CD4-positive, alpha-beta T cell treated with Interleukin-15 for 4 hours (primary cell): ENCODE measurements at places on chromosomes 11 and 22.
A peak's percentile ranks its signal among the peaks of the same experiment; 100 is the strongest.

DNA sequence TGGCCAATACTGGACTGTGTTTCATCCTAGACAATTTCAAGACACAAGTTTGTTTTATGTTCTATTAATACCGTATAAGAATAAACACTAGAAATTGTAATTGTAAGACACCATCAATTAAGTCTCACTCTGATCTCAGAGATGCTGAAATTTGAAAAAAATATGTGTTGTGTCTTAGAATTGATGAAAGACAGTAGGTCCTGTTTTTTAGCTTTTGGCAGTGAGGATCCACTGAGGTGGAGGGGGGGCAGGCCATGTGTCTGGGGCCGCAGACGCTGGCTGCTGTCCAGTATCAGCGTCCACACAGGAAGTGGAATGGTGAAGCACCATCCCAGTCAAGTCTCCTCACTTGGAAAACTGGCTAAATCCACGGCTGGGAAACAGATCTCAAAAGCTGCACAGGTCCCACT is 22.5 kb upstream of the ALG8 start:
- no peak for DNase-seq

- DNase-seq: no peak
These were observed 368.7 kb downstream of the METTL15 start for GRCh38 chr11:28476864-28477263.

GRCh38 chr11:103668859-103669258 is 367.6 kb upstream of the DDI1 start:
- DNase-seq: no peak

DNA sequence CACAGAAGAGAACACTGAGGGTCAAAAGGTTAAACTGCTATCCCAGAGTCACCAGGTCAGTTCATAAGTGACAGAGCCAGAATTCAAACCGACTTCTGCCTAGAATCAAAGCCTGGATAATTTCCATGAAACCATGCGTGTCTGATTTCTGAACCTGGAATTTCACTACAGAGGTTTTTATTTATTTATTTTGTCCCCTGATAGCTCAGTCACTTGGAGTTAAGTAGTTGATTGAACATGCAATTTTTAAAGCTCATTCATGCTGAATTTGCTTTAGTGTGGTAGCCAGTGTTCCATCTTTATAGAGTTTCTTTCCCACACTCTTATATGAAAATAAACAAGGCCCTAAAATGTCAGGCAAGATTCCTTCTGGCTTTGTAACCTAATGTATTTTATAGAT is 93.2 kb downstream of the NAV2 start:
- DNase-seq: no peak

DNA sequence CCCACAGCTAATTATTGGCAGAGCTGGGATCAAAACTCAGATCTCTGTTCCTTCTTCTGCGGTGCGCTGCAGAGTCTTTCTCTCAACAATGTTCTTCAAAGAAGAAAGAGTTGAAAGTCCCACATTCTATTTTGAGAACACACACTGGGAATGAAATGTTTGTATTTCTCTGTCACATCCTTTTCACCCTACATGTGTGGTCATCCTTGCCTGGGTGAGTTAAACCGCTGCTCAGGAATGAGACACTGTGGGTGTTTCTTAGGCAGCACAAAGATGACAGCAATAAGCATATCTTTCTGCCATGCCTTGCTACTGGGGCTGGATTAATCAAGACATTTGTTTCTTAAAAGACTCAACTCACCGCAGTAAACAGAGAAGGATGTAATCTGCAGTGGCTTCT is 222.6 kb downstream of the LARGE1 start:
- no peak for DNase-seq

DNA sequence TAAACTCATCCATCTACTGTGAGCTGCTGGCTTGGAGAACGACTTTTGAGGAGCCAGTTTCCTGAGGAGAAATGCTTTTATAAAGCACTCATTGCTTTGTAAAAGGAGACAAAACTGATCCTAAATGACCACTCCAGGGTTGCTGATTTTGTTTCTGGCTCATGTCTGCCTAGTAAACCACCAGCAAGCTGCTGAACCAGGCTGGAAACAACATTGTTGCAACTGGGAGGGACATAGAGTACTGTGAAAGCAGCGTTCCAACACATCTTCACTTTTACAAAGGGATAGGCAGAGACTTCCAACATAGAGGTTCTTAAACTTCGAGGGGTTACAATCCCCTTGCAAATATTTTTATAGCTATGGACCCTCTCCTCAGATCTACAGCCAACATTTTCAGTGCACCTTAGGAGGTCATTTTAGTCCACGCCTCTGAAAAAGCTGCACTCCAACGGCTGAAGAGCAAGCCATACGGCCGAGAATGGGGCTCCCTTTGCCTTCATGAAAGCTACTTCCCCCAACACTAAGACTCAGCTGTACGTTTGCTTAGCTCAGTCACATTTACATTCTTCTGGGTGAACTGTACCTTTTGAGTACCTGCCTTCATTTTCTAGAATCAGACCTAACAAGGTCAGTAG is 54.7 kb downstream of the PANX1 start:
- DNase-seq: no peak

GRCh38 chr22:28627791-28628190 is 51.8 kb downstream of the TTC28 start:
- DNase-seq: no peak

DNA sequence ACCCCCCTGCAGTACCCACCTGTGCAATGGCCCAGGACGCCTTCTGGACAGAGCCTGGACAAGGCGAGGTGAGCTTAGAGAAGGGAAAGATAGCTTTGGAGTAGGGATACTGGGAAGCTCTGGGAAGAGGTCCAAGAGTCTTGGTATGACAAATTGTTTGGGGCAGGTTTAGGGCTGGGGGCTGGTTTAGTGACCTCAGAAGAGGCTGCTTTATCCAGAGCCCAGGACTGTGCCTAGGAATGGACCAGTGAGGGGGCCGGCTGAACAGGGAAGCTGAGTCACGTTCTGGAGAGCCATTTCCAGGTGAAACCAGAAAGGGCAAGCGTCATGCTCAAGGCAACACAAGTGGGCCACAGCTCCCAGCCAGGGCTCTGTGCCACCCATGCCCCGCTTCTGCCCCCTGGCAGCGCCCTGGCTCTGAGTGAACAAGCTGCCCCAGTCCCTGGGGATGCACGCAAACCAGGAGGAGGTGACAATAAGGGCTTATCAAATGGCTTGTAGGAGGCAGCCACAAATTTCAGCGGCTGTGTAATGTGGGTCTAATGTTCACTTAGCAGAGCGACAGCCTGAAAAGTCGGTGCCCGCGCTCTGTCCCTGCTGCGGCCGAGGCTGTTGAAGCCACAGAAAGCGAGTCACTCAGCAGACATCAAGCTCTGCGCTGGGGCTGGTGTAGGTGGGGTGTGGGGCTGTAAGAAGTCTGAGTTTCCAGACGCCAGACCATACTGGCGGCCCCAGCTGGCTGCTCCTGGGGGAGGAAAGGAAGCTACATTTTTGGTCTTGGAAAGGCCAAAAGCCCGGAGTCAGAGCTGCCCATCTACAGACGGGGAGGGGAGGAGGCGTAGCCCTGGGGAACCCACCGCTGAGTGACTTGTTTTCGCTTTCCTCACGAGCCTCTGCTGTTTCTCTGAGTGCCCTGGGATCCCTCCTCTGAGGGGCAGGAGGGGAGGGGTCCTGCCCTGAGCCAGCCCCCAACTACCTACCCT is 18.3 kb upstream of the SYT7 start:
- DNase-seq: no peak

GRCh38 chr22:44063462-44064371 is 39.6 kb downstream of the PARVB start:
- no peak for DNase-seq

GRCh38 chr11:61728066-61728939 is 24.1 kb upstream of the MYRF start:
- DNase-seq: no peak

GRCh38 chr11:86469491-86470388 is 95.1 kb downstream of the CCDC81 start:
- DNase-seq: no peak

GRCh38 chr11:63763496-63764339 is 4.9 kb downstream of the ZFTA start:
- DNase-seq: no peak

DNA sequence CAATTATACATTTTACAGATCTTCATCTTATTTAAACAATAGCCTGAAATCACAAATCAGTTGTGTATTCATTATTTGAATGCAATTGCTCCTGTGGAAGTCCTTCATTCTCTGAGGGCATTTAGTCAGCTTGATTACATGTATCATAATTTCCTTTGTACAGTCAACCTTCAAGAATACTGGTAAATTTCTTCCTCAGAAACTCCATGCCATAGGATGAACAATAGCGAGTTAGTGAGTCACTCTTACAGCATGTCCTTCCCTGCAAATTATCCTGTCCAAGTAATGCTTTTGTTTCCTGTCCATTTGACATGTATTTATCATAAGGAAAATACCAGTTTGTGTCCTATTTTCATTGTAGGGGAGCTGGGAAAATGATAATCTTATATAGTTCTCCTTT is 3.8 kb downstream of the OR10S1 start:
- DNase-seq: no peak

DNA sequence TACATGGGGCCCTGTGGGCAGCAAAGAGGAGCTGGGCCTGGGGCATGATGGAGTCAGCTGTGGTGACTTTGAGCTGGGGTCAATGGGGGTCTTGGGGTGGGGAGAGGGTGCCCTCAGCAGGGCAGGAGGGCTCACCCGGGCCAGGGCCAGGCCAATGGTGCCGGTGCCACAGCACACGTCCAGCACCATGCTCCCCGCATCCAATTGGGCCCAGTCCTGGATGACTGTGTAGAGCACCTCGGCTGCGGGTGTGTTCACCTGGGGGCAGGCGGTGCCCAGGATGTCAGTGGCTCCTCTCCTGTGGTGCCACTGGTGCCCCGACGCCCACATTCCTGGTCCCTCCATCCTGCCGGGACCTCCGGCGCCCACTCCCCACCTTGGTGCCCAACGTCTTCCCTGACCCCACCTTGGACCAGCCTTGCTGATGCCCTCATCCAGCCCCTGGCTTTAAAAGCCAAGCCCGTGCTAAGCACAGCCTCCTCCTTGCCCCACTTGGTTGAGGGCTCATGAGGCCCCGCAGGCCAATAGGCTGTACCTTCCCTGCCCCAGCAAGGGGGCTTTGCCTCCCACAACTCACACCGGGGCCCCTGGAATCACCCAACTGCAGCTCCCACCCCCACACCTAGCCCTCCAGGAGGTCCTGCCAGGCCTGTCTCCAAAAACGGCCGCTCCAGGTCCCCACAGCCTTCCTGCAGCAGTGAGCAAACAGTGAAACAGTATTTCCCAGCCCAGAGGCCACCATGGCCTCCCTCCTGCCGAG is 2.2 kb upstream of the RANBP1 start:
- no peak for DNase-seq

DNA sequence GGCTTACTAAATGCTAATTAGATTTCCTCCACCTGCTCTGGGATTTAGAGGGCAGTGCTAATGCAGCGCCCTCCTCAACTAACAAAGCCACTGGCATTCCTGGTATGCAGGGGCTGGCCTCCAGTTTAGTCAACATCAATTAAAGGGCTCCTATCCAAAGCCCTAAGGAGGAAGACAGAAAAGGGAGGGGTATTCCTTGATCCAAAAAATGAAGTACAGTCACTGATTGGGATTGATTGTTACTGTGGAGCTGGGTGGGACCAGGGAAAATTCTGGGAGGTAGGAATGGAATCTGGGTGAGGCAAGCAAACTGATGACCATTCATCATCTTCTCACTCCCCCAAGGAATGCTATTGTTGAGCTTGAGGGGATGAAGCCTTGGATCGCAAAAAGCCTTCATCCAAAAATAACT is 52.2 kb downstream of the GAB2 start:
- DNase-seq: no peak

DNA sequence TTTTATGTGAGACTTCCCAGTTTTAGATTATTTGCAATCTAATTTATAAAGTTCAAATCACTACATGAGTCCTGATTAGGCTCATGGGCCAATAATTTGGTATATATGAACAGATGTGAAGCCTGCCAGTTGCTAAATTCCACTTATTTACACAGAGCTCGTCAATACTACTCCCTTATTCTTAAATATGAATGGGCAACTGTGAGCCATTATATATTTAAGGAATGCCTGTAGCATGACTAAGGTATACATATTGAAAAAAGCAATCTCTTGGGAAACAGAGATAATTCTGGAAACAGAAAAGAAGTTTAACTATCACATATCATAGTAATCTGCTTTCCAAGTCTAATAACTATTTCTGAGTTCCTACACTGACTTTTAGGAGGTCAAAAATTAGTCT is 27.0 kb downstream of the RBMXL2 start:
- no peak for DNase-seq

GRCh38 chr11:122711831-122712381 is 56.4 kb downstream of the UBASH3B start:
- no peak for DNase-seq

GRCh38 chr11:48182860-48183526 is 33.6 kb upstream of the OR4B1 start:
- DNase-seq: no peak

- no peak for DNase-seq
These were observed 12.2 kb downstream of the CSF2RB start for GRCh38 chr22:36925388-36926290.

DNA sequence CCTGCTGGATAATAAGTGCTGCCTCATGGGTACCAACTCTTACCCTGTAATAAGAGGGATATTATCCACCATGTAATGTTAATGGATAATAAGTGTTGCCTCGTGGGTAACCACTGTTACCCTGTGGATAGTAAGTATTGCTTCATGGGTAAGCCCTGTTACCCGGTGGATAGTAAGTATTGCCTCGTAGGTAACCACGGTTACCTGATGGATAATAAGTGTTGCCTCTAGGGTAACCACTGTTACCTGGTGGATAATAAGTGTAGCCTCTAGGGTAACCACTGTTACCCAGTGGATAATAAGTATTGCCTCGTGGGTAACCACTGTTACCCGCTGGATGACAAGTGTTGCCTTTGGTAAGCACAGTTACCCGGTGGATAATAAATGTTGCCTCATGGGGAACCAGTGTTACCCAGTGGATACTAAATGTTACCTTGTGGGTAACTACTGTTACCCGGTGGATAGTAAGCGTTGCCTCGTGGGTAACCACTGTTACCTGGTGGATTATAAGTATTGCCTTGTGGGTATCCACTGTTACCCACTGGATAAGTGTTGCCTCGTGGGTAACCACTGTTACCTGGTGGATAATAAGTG is 18.6 kb upstream of the NXPE4 start:
- no peak for DNase-seq

DNA sequence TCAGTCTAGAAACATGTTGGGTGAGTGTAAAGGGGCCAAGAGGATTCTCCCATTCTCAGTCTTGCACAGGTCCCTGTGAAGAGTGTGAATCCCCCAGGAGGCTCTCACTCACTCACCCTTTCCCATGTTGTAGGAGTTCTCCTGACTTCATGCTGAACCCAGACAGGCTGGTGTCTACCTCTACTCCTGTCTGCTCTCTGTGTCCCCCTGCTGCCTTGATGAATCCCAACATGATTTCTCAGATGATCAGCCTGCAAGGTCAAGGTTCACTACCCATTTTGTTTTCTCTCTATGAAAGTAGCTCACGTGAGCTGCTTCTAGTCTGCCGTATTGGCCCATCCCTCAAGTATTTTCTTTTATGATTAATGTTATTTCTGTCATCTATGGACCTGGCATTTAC is 500.6 kb downstream of the ETS1 start:
- DNase-seq: peak; percentile 19
